ENCODE measurements at places on chromosomes 3 and 15.

DNA sequence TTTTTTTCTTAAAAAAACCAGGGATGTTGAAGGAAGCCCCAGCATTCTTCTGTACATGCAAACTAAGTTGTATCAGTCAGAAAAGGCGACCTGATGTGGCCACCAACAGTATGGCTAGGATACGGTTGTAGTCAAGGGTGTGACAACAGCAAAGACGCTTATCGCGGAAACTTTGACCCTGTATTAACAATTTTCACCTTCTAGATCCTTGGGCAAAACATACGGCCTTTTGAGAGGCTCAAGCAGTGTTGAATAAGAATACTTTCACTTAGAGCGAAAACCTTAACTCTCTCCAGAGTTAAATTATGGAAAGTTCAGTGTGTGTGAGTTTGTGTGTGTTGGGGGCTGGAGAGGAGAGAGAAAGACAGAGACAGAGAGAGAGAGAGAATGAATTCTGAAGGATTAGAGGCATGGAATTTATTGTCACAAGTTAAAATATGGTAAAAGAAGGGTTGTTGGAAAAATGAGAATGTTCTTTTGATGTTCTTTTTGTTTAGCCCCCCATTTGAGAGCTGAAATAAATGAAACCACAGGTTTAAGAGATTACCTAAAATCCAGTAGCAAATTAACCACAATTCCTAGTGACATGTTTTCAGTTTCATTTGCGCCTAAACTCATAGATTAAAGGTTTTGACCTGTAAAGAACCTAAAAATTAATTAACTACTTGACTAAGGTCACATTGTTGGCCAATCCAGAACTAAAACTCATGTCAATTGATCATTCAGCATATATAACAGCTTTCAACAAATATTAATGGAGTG, 9.2 kb downstream of the ALCAM start:
- DNase-seq: no peak

DNA sequence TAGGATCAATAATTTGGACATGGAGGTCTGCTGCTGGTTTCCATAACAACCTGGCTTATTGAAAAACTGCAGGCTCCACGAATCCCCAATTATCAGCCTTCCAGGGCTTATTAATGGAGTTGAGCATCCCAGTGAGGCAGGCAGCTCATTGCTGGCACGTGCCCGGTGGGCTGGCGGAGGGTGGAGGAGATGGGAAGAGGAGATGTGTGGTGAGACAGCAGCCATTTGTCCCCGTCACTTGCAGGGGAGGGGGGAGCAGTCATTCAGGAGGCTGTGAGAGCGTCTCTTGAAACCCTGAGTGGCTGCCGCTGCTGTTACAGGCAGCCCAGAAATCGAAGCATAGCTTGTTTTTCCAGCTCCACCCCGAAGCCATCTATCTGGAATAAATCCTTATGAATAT, 70.6 kb downstream of the GAP43 start:
- no peak for DNase-seq

DNA sequence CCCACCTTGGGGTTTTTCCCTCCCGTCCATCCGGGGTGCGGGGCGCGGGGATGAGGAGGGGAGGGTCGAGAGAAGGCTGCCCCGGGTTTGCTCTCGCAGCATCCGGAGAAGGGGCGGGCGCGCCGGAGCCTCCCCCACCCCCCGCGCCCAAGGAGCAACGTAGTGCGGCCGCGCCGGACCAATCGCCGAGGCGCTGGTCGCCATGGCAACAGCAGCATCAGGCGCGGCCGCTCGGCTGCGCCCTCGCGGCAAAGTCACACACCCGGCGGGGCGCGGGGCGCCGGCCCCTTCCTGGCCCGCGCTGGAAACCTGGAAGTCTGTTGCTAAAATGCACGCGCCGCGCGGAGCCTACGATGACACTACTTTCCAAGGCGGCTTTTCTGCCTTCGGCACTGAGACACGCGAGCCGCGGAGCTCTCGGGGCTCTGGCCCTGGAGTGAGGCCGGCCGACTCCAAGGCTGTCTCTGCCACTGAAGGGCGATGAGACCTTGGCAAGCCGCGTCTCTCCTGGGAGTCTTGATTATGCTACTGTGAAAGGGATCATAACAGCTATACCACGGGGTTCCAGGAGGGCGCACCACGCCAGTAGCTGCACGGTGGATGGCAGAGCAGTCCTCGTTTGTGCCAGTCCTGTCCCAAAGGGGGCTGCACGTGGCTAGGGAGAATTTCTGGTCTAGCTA, at the start of gene IQSEC1:
TSS of gene IQSEC1 (minus strand) at position 104 of the 680 bp plus-strand sequence. CDS start 415 bp downstream, outside the sequence.
- peak; percentile 55 for DNase-seq

DNA sequence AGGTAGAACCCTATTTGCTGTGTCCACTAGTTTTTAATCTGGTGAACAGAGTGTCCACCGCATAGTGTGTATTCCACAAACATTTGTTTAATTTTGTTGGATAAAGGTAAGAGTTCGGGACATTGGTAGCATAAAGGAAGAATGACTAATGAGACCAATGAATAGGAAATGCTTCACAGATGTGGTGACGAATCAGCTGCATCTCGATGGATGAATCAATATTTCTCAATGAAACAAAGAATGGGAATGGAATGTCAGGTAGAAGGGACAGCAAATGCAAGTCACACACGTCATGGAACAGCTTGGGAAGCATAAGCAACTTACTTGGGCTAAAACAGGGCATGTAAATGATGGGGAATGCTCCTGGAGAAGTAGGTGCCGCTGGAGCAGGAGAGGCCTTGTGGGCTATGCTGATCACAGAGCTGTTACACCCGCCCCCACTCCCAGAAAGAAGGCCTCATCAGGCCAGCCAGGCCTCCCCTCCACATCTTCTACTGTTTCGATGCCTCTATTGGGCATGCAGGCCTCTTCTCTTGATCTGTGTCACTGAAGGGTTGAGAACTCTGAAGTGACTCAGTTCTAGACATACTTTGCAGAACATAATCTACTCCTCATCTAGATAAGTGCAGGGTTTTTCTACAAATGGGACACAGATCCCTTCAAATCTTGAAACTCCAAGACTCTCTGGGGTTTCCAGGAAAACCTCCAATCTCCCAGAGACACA, 120.0 kb upstream of the GADL1 start:
- no peak for DNase-seq

GRCh38 chr15:70494852-70495571, 268.3 kb downstream of the UACA start:
- no peak for DNase-seq

DNA sequence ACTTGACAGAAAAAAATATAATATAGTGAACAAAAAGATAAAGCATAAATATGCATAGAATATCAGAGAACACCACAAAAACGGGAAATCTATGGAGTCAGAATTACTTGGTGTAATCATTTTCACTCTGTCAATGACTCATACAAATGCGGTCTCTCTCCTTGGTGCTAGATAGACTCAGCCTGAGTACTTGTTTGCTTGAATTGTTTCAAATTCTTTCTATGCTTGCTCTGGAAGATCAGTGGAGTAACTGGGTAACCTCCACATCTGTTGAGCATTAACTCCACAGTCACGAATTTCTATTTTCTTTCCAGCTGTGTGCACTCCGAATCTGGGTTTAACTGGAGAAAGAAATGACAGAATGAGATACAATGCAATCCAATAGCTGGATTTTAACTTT, 760.4 kb downstream of the ZPLD1 start:
- DNase-seq: no peak

DNA sequence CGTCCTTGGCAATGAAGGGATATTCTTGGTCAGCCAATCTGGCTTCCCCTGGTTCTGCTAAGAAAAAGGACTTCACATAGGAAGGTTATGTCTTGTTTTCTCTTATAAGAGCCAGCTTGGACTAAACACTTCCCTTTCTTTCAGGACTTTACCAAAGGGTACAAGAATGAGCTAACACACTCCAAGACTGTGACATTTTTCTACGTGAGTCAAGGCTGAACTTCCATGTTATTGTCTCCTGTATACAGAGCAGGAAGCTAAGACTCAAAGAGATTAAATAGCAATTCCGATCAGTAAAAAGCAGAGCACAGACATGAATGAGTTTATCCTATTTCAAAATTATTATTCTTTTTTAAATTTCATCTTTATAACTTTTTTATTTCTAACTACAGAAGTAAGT, 63.3 kb upstream of the STT3B start:
- DNase-seq: no peak

DNA sequence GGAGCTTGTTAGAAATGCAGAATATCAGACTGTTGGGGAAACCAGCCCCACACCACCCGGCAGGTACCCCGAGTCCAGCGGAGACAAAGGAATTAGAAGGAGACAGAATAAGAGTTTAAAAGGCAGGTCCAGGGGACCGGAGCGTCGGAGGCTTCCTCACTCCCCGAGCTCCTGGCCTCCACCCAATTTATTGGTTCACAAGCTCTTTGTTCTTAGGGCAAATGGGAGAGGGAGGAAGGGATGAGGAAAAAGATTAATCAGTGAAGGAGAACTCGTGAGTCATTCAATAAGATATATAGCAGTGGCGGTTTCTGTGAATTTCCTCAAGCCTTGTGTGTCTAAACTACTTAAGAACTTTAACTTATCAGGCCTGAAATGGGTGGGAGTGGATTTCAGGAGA, 32.1 kb upstream of the WDR72 start:
- no peak for DNase-seq

DNA sequence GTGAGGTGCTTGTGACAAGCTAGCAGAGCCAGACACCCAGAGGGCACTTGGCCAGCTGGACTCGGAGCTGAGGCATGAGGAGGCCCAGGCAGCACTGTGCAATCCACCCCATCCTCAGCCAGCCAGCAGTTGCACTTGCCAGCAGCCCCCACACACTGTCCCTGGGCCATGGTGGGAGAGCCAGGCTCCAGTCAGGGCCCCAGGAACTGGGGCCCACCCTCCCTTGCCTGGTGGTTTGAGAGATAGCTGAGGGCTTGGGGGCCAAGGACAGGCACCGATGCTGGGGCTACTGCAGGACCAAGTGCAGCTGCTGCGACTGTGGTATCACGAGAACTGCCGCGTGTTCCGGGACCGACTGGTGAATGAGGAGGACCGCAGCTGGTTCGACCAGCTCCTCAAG, 63.5 kb downstream of the DNAH1 start:
- no peak for DNase-seq

GRCh38 chr3:127067116-127067910, 84.4 kb downstream of the PLXNA1 start:
- DNase-seq: no peak

DNA sequence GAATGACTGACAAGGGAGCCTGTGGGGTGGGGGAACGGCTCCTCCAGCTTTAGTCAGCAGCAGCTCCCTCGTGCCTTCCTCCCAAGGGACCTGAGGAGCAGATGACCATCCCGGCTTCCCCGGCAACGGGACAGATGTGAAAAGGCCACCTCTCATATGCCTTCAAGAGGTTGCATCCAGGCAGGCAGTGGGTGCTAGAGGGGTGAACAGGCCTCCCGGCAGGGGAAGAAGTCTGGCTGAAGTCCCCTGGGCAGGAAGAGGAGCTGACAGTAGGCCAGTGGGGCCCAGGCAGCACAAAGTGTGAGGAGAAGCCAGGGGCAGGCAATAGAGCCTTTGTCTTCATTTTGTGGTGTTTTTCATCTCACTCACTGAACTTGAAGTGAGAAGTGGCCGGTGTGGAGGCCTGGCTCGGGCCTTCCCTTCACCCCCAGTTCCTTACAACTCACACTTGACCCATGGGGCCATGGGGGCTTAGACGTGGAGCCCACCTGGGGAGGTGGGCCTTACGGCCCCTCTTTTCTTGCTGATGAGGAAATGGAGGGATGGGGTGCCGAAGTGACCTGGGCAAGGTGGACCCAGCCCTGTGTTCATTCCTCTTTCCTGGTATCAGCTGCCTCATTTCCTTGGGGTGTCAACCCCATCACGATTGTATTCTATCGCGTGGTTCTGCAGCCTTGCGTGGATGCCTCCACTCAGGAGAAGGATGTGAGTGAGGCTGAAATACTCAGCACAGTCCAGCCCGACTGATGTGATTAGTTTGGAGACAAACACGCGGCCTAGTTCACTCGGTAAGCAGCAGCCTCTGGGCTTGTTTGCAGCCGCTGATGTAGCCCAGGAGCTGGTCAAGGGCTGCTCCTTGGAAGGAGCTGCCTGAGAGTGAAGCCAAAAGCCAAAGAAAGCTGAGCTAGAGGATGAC, 115.5 kb upstream of the ALDH1A3 start:
- no peak for DNase-seq

DNA sequence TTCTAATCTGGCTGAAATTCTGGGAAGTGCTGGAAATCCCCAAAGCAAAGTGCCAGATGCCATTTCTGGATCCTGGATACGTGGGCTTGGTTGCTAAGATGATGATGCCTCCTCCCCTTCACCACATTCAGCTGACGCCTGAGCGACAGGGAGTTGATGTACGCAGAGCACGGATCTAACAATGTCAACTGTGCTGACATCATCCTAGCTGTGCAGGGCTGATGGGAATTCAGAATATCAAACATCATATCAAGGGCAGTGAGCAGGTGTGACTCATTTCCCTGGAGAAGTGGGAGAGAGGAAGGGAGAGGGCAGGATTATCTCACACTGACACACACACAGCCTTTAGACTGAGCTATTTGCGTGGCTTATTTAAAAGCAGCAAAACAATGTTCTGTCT, 92.6 kb upstream of the ZBTB20 start:
- no peak for DNase-seq

DNA sequence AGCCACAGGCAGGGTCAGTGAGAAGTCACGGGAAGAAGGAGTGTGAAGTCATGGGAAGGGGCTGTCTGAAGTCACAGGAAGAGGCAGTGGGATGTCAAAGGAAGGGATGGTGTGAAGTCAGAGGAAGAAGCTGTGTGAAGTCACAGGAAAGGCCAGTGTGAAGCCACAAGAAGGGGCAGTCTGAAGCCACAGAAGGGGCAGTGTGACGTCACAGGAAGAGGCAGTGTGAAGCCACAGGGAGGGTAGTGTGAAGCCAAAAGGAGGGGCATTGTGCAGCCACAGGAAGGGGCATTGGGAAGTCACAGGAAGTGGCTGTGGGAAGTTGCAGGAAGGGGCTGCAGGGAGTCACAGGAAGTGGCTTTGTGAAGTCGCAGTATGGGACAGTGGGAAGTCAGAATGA, 35.1 kb downstream of the GASK1A start:
- no peak for DNase-seq

GRCh38 chr15:87703327-87704111, 553.0 kb downstream of the NTRK3 start:
- no peak for DNase-seq

- no peak for DNase-seq
Measured at GRCh38 chr15:67033571-67034044, 31.8 kb upstream of the SMAD3 start.

DNA sequence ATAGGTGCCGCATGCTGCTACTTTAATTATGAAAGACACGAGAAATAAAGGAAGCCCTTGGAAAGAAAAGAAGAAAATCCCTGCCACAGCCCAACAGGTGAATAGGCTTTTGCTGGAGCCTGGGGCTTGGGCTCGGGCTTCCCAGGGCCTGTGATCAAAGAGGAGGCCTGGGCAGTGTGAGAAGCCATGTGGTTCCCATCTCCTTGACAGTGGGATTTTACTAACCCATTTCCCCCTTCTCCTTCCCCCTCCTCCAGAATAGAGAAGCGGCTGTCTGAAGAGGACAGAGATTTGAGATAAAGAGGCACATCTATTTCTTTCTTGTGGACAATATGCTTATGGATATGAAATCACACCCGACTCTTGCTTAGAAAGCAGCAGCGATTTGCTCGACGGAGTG, 369.1 kb downstream of the MCTP2 start:
- DNase-seq: no peak

- no peak for DNase-seq
Measured at GRCh38 chr15:68228971-68229385, 550 bp downstream of the CLN6 start.

Data from stimulated activated CD4-positive, alpha-beta T cell treated with anti-CD3 and anti-CD28 coated beads, Interleukin-15, amount 100 ng/mL, for 48 hours (primary cell).